ENCODE measurements at places on chromosomes 3 and 15.

DNA sequence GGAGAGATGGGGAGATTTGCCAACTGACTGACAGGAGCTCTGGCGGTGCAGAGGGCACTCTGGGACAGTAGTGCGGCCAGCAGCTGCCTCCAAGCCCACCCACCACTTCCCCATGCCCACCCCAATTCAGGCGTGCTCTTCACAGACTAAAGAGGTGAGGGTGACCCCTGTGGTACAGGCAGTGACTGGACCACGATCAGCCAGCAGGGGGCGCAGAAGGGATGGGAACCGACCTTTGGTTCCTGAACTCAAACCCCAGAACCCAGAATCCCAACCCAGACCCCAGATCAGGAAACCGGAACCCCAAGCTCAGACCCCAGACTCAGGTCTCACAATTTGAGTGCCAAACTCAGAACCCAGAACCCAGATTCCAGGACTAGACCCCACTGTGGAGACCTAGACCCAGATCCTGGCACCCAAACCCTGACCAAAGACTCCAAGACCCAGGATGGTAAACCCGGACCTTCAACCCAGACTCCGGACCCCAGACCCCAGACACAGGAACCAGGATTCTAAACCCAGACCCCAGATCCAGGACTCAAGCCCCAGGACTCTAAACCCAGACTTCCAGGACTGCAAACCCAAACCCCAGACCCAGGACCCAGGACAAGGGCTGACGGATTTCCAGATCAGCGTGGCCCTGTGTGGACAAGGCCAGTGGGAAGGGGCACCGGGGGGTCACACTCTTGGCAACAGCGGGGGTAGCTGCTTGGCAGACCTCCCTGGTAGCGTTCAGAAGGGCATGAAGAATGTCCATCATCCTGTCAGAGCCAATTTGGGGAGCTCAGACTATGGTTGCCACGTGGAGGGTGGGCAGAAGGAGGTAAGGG, 3.7 kb upstream of the MYL3 start:
- peak; percentile 68 for DNase-seq

DNA sequence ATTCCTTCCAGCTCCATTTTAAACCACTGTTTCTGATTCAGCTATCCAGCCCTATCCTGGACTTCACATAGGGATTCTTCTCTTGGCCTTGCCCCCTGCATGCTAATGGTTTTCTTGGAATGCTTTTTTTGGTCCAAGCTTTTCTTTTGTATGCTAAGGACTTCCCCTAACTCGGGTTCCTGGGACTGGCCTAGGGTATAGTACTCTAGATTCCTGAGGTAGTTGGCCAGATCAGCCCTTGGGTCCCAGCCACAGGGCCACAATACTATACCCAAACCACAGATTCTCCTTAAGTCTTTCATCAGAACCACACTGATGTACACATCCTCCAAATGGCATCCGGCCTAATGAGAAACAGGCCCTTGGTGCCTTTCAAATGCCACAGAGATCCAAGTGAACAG, 2.8 kb downstream of the FYCO1 start:
- DNase-seq = no peak

GRCh38 chr3:88963003-88963402, 144.4 kb upstream of the EPHA3 start:
- DNase-seq = no peak

GRCh38 chr3:120449701-120450599, 842 bp downstream of the FSTL1 start:
- no peak for DNase-seq

DNA sequence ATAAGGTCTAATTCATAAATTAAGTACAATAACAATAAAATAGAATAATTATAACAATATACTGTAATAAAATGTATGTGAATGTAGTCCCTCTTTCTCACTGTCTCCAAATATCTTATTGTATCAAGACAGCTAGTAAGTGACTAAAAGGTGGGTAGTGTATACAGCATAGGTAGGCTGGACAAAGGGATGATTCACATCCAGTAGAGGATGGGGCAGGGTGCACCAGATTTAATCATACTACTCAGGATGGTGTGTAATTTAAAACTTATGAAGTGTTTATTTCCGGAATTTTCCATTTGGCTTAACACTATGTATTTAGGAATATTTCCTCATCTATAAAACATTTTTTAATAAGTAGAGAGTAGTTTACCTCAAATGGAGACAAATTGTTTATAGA, 876.1 kb upstream of the CADM2 start:
- no peak for DNase-seq

- no peak for DNase-seq
Observed at GRCh38 chr3:164155400-164155799, 922.9 kb downstream of the SI start.

DNA sequence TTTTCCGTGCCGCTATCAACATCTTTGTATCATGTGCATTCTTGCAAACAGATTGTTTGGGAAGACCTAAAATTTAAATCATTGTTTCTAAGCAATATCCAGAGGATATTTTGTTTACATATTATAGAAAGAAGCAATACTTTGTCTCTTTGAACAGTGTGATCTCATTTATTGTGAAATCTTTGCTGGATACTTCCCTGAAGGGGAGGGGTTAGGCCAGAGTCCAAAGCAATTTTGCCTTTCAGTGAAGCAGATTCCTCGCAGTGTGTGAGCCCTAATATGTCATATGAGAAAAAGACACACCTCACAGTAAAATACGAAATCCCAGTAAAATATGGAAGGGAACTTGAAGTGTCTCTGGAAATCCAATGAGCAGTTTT, 158.7 kb upstream of the SLCO3A1 start:
- DNase-seq = no peak

GRCh38 chr3:45689787-45690145, 570 bp downstream of the SACM1L start:
- DNase-seq = no peak

DNA sequence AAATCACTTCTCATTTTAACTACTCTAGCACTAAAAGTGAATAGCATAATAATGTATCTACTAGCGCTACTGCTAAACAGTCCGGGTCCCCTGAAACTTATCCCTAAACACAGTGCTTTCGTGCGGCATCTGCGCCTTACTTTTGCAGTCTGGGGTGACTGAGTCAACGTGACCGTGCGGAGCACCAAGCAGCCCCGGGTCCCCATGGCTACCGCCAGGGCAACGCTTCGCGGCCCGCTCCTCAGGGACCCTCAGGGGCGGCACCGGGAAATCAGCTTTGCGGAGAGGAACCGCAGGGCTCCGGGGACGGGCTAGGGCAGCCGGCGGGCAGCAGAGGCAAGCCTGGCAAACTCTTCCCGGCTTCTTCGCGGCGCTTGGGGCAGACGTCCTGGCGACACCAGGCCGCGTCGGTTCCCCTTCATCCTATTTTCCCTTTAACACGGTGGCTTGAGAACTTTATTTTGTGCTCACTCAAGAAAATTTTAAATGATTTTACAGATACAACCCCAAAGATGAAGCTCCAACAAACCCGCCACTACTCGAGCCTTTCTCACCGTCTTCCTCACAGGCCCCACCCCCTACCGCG, 757 bp upstream of the DIPK2A start:
- peak; percentile 15 for DNase-seq

- peak; percentile 26 for DNase-seq
Observed at GRCh38 chr15:82647835-82648256, 683 bp upstream of the CPEB1 start.

GRCh38 chr3:62795978-62796657, 79.1 kb downstream of the CADPS start:
- DNase-seq = no peak

- DNase-seq = no peak
Observed at GRCh38 chr3:185764163-185764979, 60.5 kb downstream of the IGF2BP2 start.

DNA sequence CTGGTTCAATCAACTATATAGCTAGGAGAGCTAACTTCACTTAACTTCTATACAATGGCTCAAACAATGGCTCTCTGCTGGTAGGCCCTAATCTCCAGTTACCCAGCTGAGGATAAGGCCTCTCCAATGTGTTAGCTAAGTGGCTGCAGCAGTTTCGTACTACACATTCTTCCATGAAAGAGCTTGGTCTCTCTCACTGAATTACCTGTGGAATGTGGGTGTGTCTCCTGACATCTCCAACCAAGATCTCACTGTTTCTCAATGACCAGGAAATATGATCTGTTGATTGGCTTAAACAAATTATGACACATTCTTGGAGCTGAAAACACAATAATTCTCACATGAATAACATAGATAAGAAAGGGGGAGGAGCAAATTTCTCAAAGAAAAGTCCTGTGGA, 169.8 kb upstream of the ROBO1 start:
- DNase-seq = no peak

All from CD4-positive, alpha-beta T cell treated with Interleukin-6 at 100 ng/mL for 8 hours (primary cell).